ENCODE measurements at places on chromosomes 5 and 9.

DNA sequence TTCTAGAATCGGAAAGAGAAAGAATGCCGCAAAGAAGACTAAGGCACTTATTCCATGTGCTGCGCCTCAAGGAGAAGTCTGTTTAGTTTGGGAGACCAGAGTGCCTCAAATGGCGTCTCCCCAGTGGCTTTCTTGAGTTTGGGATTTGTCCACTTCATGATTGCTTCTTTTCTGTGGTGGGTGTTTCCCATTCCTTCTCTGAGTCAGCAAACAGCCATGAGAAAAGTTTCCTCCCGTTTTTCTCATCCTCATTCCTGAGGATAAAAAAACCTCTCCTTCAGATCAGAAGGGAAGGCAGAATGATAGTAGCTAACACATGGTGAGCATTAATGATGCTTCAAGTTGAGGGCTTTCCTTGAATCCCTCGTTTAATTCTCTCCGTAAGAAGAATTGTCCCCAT, 275.9 kb upstream of the WWC1 start:
- no peak for DNase-seq

GRCh38 chr5:131441184-131441583, 177.3 kb downstream of the CDC42SE2 start:
- DNase-seq, result no peak

DNA sequence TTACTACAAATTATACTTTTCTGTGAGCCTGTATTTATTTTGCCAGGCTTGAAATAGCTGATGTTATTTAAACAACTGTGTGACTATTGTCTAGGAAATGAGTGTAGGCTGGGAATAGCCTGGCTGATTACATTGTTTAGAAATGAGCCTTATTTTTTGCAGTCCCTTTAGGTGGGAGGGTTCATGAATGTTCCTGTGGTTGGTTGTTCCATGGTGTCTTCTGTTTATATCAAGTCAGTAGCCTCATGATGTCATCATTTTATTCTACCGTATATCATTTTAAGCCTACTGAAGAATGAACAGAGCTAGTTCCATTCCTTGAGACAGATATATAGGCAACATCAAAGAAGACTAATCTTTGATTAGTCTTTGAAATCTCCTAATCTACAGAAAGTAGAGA, 53.1 kb downstream of the MAP1B start:
- no peak for DNase-seq

- no peak for DNase-seq
These were observed 32.1 kb upstream of the IL6ST start for GRCh38 chr5:56026863-56027300.

DNA sequence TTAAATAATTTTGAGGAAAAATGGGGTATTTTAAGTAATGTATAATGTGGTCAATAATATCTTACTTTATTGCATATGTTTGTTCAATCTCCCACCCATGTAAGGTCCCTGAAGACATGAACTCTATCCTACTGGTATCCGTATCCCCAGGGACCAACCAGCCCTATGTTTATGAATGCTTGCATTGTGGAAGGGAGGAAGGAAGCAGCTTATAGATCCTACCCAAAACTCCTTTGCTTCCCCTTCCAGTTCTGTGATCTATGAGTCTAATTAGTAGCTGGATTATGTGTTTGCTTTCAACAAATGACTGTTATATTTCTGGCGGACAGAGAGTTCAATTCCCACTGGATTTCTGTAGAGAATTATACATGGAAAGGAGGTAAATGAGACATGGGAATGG, 45.6 kb downstream of the CNTRL start:
- DNase-seq, result no peak

DNA sequence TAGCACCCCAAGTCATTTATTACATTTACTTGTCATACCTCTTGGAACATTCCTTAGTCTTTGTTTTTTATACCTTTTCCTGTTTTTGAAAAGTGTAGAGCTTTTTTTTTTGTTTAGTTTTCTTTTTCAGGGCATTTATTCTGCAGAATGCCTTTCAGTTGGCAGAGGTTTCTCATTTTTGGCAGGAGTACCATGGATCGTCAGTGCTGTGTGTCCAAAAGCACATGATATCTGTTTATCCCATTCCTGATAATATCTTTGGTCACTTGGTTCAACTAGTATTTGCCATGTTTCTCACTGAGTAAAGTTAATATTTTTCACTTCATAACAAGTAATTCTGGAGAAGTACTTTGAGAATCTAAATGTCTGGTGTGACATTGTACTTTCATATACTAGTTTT, 10.7 kb downstream of the OGN start:
- DNase-seq, result no peak

DNA sequence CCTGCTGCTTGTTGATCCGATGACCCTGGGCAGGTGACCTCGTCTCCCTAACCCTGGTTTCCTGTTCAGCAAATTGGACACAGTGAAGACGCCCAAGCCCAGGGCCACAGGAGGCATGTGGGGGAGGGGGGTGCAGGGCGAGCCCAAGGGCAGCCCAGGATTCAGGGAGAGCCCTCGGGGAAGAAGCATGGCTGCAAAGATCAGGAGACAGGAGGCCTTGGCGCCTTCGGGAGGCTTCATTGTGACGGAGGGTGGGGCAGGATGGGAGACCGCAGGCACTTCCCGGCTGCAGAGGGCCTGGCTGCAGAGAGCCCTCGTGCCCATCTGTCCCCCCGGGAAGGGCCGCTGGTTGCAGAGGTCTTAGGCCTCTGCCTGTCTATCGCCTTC, 6.2 kb downstream of the ASS1 start:
- no peak for DNase-seq

Measured in stimulated activated naive CD4-positive, alpha-beta T cell treated with Interleukin-2 at 50 U/mL for 16 hours (primary cell).